ENCODE measurements at places on chromosomes 3 and 15. TPM values are rescaled to one million over a fixed set of nuclear protein-coding genes. Genes with fewer than 3 reads are reported as not detected.

IQCF5 gene
- total RNA-seq, result not detected

DNA sequence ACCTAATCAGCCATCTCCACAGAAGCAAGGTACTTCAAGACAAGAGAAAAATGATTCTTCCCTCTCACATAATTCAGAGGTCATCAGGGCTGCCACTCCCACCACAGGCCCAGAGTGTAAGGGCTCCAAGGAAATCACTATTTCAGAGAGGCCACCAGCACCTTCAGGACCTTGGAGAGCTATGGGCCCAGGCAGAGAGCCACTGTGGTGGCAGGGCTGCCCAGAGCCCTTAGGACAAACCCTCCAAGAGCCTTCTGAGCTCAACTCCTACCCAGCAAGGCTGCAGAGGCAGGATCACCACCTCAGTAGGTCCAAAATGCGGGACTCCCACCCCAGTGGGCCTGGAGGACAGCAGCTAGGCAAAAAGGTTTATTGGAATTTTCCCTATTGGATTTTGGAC, 17.9 kb upstream of the FAN1 start:
- no peak for DNase-seq

CYP8B1 gene
- total RNA-seq, result not detected

DNA sequence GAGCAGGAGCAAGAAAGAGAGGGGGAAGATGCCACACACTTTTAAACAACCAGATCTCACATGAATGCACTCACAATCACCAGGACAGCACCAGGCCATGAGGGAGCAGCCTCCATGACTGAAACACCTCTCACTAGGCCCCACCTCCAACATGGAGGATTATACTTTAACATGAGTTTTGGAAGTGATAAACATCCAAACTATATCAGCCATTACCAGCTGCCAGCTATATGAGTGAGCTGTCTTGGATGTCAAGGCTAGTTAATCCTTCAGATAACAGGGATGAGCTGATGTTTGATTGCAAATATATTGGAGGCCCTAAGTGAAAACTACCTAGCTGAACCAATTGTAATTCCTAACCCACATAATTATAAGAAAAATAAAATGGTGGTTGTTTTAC, 108.4 kb upstream of the DCBLD2 start:
- no peak for DNase-seq

SLC28A1 gene
- total RNA-seq, result not detected

SOX14 gene
- not detected for total RNA-seq

DNA sequence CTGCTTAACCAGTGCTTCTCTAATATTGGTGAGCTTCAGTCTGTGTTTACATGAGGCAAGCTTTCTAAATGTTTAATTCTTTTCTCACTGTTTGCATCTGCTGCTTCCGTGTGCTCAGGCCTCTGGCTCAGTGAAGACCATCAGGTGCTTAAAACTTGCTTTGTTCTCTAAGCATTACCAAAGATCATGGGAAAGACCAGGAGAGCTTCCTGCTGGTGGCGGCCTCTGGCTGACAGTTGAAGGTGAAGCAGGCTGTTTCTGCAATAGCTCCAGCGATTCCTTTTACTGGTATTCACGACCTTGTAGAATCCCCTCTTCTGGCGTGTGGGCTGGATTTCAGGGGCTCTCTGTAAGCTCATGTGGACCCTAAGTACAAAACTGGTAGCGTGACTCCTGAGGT, 45.1 kb downstream of the EDEM1 start:
- no peak for DNase-seq

DNA sequence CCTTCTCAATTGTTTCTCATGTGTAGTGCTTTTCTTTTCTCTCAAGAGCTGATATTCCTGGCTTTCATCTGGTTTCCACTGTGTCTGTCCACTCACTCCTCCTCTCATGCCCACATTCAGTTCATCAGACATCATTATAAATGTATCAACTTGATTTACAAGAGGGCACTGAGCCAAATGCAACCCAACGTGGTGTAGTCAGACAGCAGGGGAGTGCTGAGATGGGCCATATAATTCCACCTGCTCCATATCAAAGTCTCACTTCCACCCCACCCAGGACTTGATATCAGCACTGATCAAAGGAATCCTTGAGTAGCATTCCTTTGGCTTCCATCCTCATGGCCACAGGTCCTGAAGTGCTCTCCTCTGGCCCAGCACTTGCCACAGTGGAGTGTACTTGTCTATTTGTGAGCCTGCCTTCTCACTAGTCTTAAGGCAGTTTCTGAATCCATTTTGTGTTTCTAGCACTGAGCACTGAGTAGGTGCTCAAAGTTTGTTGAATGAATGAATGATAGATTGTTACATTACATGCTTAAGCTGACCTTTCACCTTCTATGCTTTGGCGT, 252.8 kb downstream of the CLSTN2 start:
- DNase-seq, result no peak

- no peak for DNase-seq
These were observed 125.9 kb upstream of the SMAD3 start for GRCh38 chr15:66939451-66940023.

- DNase-seq, result no peak
These were observed 2.8 kb downstream of the FURIN start for GRCh38 chr15:90871139-90871715.

GRCh38 chr3:158753854-158754253, 21.6 kb upstream of the RARRES1 start:
- no peak for DNase-seq

- DNase-seq, result no peak
These were observed 157.3 kb downstream of the WNT5A start for GRCh38 chr3:55329849-55330248.

ILDR1 gene
- total RNA-seq, result not detected

GRCh38 chr15:92681141-92681631, 25.6 kb upstream of the FAM174B start:
- DNase-seq, result no peak

GOLGA8T gene
- not detected for total RNA-seq

DNA sequence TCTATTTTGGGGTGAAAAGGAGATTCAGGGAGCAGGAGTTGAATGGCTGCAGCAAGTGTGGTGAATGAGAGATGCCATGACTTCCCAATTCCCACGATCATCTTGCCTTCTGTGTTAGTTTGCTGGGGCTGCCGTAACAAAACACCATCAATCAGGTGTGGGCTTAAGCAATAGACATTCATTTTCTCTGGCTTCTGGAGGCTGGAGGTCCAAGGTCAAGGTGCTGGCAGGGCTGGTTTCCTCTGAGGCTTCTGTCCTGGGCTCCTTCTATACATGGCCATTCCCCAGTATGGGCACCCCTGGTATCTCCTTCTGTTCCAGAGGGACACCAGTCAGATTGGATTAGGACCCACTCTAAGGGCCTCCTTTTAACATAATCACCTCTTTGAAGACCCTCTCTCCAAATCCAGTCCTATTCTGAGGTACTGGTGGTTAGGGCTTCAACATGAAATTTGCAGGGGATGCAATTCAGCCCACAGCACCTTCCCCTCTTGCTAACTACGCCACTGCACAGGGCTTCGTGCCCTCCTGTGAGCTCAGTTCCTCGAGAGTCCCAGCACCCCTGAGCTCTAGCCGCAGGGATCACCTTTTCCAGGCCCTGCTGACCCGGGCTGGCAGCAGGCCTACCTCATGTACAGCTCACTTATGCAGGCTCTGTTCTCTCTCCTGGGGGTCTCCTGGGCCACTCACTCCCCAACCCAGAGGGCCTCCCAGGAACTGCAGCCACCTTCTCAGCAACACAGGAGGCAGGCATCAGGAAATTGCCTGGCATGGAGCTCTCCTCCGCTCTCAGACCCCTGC, 37.3 kb upstream of the SLC6A11 start:
- no peak for DNase-seq

GPR62 gene
- not detected for total RNA-seq

P2RY14 gene
- 0.25 TPM for total RNA-seq

- no peak for DNase-seq
These were observed 25.0 kb downstream of the DNAH1 start for GRCh38 chr3:52341123-52341522.

- no peak for DNase-seq
These were observed 405.7 kb downstream of the LSAMP start for GRCh38 chr3:116039651-116039985.

PATL2 gene
- total RNA-seq, result 15.9 TPM

DNA sequence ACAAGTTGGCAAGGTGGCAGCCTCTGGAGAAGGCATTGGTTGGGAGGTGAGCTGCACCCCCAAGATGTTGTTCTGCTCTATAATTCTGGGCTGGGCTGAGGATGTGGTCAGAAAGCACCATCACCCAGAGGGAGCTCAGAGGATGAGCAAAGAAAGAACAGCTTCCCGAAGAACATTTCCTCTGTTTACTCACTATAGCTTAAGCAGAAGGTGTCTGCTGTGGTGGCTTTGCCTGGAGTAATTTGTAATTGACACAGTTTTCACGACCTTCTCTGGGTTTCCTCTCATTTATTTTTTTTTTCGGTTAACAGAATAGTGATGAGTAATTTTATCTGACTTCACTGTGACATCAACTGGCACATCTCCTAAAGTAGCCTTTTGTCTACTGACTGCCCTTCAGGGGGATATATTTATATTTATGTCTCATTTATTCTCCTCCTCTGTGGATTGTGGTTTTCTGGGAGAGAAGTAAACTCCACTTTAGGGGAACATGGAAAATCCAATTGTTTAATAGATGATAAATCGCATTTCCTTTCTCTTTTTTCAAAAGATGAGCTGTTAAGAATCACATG, 49.5 kb upstream of the ABHD17C start:
- no peak for DNase-seq

DNA sequence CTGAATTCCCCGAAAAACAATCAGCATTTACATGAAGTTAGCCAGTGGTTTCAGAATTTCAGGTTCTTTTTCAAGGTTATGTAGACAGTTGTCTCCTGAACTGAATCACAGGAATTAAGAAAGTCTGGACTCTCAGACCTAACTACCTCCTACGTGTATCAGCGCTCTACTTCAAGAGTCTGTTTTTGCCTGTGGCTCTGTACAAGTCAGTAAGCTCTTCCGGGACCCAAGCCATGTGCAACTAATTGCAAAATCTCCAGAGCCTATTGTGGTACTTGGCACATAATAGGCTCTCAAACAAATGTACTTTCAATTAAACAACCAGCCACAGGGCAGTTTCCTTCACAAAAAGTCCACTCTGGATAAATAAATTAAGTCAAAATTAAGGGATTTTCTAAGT, 414.2 kb downstream of the PDCD6IP start:
- no peak for DNase-seq

GRCh38 chr3:158085931-158086330, 20.3 kb downstream of the SHOX2 start:
- DNase-seq, result no peak

DNA sequence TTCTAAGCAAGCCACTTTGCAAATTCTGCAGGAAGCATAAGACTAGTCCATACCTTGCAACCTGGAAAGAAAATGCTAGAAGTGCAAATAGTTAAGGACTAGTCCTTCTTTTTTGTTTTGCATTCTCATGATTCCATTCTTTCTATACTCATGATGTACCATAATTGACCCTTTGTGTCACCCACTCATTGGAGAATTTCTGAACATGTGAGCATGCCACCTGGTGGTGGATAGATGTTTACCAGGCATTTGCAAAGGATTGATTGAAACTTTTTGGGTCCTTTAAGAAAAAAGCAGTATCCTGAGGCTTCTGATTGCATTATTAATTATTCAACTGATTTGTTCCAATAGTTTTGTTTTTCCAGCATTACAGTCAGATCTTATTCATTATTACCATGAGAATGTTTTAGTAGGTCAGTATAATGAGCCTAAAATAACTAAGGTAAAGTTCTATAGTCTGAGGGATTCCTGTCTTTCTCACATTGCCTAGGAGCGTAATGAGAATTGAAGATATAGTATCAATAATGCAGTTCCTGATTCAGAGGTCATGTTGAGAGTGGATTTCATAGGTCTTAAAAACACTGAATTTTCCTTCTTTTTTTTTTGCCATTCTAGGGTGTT, 20.2 kb upstream of the DIPK2A start:
- DNase-seq, result peak; percentile 46

CHRM5 gene
- not detected for total RNA-seq

CDHR4 gene
- total RNA-seq, result 0.08 TPM

- DNase-seq, result peak; percentile 72
These were observed 437 bp downstream of the KLF13 start for GRCh38 chr15:31326875-31327668.

ECE2 gene
- not detected for total RNA-seq

GRCh38 chr3:162338514-162338913, 841.9 kb downstream of the OTOL1 start:
- DNase-seq, result no peak

GRK7 gene
- not detected for total RNA-seq

DNA sequence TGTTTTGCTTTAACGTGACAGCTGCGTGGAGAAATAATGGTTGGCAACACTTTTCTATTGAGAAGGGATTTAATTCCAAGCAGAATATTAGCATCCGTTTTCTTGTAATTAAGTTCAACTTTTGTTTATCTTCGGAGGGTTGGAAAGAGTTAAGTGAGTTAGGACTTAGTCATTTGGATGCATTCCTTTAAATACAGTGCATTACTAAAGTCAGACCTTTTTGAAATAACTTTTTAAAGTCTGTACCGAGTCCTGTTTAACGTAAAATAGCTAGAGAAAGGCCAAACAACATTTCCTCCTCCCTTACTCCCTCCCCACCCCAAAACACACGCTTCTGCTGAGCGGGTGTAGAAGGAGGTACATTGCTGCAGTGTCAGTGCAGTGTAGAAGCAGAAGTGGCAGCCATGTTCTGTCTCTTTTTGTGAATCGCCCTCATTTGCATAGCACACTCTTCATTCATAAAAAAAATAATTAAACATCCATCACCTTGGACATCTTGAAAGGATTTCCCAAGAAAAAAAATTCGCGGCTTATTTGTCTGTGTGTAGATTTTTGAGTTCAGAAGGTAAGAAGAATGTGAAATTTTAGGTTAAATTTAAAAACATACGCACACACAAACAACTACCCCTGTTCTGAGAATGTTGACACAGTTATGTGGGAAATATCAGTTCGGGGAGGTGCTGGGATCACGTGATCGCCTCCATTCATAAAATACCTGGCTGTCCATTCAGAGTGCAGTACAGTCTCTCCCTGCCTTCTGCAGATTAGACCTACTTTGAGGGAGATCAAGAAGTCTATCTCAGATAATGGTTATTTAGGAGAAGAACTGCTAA, 1.6 kb downstream of the SPRED1 start:
- peak; percentile 13 for DNase-seq

- DNase-seq, result no peak
These were observed 62.2 kb downstream of the ABTB1 start for GRCh38 chr3:127734754-127735473.

DNA sequence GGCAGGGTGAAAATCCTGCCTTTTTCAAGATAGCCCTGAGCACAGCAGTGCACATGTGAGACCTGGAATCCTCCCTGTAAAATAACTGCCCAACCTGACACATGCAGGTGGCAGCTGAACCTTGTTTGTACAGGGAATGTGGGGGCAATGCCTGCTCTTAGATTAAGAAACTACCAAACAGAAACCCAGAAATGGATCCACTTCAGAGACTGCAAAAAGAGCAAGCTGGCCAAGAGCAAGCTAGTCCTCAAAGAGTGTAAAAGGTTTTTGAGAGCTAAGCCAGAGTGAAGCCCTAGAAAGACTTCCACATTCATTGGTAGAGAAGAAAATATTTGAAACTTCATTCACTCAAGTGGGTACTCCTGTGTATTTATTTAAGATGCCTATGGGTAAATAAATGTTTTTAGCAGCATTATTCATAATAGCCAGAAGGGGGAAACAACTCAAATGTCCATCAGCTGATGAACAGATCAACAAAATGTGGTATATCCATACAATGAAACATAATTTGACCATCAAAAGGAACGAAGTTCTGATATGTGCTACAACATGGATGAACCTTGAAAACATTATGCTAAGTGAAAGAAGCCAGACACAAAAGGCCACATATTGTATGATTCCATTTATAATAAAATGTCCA, 96.0 kb upstream of the TSC22D2 start:
- DNase-seq, result no peak
